Dermis microvascular lymphatic vessel endothelial cell (primary cell): ENCODE measurements at places on chromosomes 4 and X. TPM values are rescaled to one million over a fixed set of nuclear protein-coding genes. Genes with fewer than 3 reads are reported as not detected.

Gene AFF2
- 0.25 and 0.26 TPM in 2 replicates for total RNA-seq

DNA sequence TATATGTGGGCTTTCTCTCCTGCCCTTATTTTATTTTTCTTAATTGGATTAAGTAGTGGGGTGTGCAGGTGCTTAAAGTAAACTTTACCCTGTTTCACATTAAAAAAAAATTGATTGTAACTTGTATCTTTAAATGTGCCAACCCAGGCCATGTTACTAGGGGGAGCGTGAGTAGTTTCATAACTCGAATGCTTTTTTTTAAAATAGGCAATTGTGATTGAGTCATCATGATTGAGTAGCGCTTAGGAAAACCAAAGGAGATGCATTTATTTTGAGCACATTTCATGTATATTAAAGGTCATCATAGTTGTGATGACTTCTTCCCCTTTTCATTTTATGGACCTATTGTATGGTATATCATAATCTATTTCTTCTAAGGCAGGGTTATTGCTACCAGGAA is 32.2 kb downstream of the GPAT3 start:
- DNase-seq = no peak

- DNase-seq = peak; percentile 28
Observed at GRCh38 chr4:8110071-8110986, 48.3 kb downstream of the ABLIM2 start.

DNA sequence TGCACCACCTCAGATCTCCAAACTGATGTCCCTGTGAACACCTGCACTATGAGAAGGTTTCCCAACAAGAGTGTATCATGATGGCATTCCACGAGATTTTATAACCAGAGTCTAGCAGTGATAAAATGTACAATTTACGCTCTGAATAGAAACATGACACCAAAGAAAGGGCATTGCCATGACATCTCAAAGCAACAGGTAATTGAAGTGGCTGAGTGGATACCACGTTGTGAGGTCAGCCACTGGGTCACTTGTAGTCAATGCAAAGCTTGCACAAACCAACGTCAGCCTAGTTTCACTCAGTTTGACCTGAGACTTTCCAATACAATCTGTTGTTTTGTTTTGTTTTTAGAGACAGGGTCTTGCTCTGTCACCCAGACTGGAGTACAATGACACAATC is 15.0 kb upstream of the SLC25A5 start:
- no peak for DNase-seq

DNA sequence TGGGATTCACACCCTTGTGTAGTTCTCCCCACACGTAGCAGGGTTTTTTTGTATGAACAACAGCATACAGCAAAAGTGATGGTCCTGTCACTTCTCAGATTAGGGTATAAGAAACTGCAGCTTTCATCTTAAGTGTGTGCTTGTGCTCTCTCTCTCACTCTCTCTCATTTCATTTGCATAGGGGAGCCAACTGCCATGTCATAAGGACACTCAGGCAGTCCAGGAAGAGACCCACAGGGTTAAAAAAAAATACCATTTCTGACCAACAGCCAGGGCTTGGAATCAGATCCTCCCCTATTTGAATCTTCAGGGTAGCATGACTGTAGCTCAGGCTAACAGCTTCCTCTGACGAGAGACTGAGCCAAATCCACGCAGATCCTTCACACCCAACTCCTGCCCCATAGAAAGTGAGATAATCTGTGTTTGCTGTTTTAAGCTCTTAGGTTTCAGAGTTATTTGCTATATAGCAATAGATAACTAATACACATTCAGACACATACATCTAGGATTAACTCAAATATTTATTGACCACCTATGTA is 331.2 kb downstream of the PAPSS1 start:
- no peak for DNase-seq

Gene TLR2
- total RNA-seq = 0.13 and 0.77 TPM in 2 replicates

- DNase-seq = no peak
Observed at GRCh38 chr4:189511581-189511980, 429.1 kb upstream of the FRG1 start.

- no peak for DNase-seq
Observed at GRCh38 chr4:16706251-16706650, 192.2 kb downstream of the LDB2 start.

GRCh38 chr4:155687380-155687982 is 20.8 kb downstream of the GUCY1A1 start:
- DNase-seq = no peak

Gene DCAF4L1
- 0.13 TPM in 2 replicates for total RNA-seq

- no peak for DNase-seq
Observed at GRCh38 chr4:152342293-152342692, 193.6 kb downstream of the FBXW7 start.

GRCh38 chrX:126847143-126847542 is 27.6 kb downstream of the PRR32 start:
- no peak for DNase-seq

GRCh38 chr4:90904021-90904420 is 776.8 kb downstream of the CCSER1 start:
- peak; percentile 36 for DNase-seq

DNA sequence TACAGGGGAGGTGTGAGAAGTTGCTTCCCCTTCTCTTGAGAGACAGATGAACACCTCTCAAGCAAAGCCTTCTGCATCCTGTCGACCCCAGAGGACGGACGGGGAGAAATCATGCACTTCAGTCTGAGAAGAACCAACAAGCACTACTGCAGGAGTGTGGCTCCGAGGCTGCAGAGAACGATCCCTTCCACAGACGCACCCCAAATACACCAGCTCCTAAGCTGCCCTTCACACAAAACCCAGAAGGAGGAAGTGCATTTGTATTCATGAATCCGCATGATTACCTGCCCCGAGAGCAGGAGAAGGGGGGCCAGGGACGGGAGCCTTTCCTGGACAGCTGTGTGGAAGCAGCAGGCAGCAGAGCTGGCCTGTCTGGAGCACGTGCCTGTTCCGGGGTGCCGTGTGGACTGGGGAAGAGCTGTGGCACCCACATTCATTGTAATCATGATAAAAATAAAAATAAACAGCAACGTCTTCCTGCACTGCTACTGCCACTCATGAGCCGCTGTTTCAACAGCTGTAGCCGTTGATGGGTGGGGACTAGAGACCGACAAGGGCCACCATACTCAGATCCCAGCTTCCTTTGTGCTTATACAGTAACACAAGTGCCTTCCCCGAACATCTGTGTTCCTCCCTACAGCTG is 42.9 kb downstream of the ACSL1 start:
- DNase-seq = no peak

DNA sequence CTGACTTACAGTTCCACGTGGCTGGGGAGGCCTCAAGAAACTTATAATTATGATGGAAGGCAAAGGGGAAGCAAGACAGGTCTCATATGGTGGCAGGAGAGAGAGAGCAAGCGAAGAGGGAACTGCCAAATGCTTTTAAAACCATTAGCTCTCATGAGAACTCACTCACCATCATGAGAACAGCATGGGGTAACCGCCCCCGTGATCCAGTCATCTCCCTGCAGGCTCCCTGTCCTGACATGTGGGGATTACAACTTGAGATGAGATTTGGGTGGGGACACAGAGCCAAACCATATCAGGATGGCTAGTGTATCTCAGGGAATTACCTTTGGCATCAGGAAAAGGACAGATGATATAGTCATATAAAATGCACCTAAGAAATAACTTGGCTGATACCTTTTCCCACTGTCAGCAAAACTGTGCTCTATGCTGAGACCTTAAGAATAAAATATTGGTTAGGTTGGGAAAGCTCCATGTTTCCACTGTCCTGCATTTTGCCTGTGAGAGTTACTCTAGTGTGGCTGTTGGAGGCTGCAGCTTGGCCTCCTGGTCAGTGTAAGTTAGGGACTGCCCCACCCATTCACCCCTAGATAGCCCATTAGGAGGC is 110.3 kb downstream of the UCHL1 start:
- DNase-seq = no peak

DNA sequence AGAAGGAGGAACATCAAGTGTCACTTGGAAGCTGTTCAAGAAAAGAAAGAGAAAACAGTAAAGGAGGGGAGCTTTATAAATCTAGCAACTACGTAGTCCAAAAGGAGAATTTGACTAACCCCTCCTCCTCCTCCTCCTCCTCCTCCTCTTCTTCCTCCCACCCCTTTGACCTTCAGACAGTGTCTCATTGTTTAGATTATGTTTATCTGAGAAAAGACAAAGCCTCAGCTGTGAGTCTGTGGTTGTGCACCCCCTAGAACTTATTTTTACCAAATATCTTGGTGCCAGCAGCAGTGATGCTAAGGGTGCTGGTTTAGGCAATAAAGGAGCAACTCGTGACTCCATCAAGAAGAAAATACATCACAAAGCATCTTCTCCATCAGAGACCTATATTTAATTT is 68.9 kb upstream of the BMP2K start:
- no peak for DNase-seq

DNA sequence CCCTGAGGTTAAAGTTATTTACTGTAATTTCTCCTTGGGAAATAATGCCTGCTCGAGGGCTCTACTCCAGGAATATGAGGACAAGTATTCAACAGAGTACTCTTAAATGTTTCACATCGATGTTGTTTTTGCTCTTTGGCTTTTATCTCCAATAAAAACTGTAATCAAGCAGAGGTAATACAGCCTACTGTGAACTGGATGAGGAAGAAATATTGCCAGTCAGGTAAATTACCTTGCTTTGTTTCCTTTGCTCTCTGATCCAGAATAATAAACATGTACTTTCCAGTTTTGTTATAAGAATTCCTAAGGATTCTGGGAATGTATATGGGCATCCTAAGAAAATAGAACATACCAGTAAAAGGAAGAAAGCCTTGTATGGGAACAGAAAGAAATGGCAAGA is 60.4 kb downstream of the FNIP2 start:
- DNase-seq = no peak

GRCh38 chr4:42910459-42910858 is 17.9 kb downstream of the GRXCR1 start:
- DNase-seq = no peak

DNA sequence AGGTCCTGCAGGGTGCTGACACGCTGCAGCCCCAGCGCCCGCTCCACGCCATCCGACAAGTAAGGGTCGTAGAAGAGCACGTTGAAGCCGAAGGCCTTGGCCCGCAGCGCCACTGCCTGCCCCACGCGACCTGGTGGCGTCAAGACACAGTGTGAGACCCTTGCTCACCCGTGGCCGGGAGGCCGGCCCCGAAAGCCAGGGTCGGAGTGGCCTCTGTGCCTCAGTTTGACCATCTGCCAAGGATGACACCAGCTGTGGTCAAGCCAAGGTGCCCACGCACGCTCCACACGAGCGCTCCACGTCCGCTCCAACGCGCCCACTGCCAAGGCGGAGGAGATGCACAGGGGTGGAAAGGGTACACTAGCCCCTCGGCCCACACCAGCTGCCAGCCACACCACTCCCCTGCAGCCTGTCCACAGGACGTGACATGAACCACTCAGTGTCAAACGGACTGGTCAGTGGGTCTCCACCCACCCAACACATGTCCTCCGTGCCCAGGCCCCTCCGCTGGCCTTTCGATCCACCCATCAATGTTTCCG is 32.8 kb downstream of the CTBP1 start:
- DNase-seq = no peak

GRCh38 chr4:52657292-52657617 is 1.8 kb downstream of the USP46 start:
- no peak for DNase-seq

GRCh38 chr4:153450544-153450917 is 15.6 kb upstream of the TMEM131L start:
- DNase-seq = no peak

DNA sequence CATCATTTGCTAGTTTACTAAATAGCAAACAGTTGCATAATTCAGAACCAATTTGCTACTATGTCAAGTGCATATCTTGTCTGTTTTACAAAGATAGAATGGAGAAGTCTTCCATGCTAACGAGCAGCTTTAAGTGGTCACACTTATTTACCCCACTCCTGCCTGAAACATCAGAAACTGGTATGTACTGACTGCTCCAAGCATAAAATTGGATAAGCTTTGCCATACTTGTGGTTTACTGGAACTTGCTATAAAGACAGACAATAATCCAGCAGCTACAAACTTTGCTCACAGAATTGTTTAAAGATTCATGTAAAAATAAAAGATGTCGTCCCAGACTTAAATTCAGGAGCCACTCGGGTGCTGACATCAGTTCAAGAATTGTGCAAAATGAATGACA is 13.3 kb upstream of the CDKL2 start:
- DNase-seq = no peak

Gene UGT2B17
- total RNA-seq = not detected in 2 replicates

DNA sequence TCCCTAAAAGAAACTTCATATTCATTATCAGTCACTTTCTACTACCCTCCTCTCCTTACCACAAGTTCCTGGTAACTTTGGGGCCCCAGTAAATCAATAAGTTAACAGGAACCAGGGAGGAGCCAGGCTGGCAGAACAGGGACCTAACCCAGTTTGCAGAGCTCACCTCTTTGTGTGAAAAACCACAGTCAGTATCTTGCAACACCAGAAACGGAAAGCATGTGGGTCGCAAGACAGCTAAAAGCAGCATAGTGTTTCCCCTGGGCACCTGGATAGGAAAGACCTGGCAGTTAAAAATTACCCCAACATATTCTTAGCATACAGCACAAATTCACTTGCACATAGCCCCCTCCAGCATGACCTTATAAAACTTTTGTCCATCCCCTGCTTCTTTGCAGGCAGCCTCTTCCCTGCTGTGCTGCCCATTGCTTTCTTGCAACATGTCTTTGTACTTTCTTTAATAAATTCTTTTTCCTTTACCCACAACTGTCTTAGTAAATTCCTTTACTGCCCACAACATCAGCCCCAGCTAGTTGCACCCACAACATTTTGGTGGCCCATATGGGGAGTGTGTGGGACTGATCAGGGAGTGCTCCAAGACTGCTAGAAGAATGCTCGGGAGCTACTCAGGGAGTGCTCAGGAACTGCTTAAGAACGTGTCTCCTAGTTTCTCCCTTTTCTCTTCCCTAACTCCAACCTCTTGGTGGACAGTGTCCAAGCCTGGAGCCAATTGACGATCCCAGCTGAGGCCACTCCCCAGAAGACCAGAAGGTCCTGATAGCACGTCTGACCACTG is 83.4 kb downstream of the MSN start:
- DNase-seq = no peak

DNA sequence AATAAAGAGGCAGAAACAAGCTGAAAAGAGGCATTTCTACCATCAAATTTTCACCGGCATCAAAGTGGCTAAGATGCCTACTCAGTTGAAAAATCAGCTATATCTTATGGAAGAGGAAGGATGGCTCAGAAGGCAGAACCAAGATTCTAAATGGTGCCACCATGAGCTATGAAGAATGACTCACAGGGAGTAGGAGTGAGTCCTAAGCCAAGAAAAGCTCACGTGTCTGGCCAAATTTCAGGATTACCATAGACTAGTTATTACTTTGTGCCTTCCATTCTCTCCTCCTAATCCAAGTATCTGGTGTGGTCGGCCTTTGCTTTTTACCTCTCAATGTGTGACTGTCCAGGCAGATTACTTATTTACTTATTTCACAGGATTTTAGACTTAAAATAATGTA is 54.8 kb downstream of the BMP3 start:
- DNase-seq = no peak

Gene RTL5
- 0.13 and 0.38 TPM in 2 replicates for total RNA-seq
